Fibroblast of the aortic adventitia (primary cell): ENCODE measurements at places on chromosomes 11 and 22. TPM values are rescaled to one million over a fixed set of nuclear protein-coding genes. Genes with fewer than 3 reads are reported as not detected.

DNA sequence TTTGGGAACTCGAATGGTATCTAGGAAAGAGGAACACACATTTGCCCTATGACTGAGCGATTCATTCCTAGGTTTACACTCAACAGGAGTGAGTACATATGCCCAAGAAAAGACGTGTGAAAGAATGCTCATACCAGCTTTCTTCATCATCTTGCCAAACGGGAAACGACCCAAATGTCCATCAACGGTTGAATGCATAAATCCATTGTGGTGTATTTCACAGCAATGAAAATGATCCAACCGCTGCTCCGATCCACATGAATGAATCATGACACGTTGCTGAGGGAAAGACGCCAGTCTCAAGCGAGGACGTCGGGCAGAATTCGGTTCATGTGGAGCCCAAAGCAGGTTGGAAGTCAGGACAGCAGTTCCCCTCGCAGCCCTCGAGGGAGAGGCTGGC, 71.5 kb downstream of the CYTH4 start:
- no peak for DNase-seq

- peak; percentile 29 for DNase-seq
These were observed 734 bp downstream of the C11orf58 start for GRCh38 chr11:16738947-16739815.

The LMO2 gene
- total RNA-seq, result 5.6 and 21.8 TPM in 2 replicates

The AQP11 gene
- total RNA-seq, result 2.8 and 3.3 TPM in 2 replicates

DNA sequence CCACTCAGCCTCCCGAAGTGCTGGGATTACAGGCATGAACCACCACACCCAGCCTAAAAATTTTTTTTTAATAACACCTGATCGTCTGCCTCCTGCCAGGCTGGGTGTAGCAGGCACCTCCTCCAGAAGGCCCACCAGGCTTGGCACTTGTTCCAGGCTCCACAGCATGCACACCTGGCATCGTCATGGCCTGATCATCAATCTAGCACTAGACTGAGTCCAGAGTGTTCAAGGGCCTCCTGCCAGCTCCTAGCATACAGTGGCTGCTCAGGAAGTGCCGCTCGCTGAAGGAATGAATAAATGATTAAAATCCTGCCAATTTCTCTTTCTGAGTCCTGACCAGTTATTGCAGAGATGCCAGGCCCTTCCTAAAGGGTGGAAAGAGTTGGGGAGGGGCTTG, 3.5 kb upstream of the PDGFB start:
- peak; percentile 32 for DNase-seq

DNA sequence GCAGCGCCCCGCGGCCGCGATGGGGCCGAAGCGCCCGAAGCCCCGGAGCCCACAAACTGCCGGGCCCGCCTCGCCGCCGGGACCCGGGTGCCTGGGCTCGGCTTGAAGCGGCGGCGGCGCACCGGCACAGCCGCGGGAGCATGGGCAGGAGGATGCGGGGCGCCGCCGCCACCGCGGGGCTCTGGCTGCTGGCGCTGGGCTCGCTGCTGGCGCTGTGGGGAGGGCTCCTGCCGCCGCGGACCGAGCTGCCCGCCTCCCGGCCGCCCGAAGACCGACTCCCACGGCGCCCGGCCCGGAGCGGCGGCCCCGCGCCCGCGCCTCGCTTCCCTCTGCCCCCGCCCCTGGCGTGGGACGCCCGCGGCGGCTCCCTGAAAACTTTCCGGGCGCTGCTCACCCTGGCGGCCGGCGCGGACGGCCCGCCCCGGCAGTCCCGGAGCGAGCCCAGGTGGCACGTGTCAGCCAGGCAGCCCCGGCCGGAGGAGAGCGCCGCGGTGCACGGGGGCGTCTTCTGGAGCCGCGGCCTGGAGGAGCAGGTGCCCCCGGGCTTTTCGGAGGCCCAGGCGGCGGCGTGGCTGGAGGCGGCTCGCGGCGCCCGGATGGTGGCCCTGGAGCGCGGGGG, 346 bp downstream of the FJX1 start:
- no peak for DNase-seq

The CASP5 gene
- not detected in 2 replicates for total RNA-seq

The PPFIBP2 gene
- total RNA-seq, result 11.7 and 53.3 TPM in 2 replicates

DNA sequence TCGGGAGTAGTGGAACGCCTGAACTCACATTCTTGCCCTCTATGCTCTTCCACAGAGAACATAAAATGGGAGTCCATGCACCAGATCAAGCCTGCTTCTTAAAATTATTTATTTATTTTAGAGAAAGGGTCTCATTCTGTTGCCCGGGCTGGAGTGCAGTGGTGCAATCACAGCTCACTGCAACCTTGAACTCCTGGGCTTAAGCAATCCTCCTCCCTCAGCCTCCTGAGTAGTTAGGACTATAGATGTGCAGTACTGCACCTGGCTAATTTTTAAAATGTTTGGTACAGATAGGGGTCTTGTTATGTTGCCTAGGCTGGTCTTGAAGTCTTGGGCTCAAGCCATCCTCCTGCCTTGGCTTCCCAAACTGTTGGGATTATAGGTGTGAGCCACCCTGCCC, 13.0 kb downstream of the SLC6A5 start:
- no peak for DNase-seq

- peak; percentile 58 for DNase-seq
These were observed 3.3 kb upstream of the SHISA8 start for GRCh38 chr22:41917903-41918791.

DNA sequence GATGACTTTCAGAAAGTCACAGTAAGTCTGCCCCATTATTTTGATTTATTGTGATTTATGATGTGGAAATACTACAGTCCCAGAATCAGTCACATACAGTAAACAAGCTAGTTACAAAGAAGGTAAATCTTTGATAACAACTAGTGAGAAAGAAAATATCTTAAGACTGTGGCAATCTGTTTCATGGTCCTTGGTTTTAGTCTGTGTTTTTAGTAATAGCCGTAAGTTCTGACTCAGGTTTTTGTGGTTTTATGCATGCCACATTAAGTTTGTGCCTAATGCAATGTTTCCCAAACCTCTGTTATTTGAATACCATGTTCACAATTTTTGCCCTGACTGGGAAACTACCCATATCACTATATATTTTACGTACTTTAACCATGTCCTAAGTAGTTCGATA, 6.7 kb downstream of the CEP295 start:
- peak; percentile 16 for DNase-seq

DNA sequence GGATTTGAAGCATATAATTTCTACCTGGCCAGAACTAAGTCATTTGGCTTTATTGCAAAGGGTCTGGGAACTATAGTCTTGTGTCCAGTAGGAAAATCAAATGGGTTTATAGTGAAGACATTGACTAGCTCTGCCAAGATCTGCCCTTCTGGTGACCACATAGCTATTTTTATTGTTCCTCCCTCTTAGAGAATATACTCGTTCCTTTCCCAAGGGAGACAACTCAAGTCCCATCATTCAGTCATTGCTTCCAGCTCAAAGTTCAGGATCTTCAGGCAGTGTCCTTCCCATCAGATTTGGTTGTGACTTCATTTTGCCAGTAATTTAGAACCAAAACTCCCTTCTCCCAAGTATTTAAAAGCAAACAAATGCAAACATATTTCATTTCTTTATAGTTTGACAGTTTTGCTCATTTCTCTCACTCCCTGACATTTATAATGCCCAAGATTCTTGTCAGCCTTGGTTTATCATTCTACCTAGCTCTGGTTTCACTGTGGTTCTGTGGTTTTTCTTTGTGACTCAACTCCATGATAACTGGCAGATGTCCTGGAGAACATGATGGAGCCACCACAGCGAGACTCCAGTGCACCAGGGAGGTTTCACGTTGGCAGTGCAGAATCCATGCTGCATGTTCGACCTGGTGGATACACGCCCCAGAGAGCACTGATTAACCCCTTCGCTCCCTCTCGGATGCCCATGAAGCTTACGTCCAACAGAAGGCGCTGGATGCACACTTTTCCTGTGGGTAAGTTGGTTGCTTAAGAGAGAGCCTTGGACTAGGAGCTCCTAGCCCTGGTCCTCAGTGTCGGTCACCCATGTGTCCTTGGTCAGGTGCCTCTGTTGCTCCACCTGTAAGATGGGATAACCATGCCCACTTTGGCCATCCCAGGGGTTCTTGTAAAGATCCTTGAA, 64.9 kb downstream of the DEPDC5 start:
- DNase-seq, result peak; percentile 8

- no peak for DNase-seq
These were observed 1747.2 kb upstream of the RAG2 start for GRCh38 chr11:38345286-38345685.
